ENCODE measurements at places on chromosomes 1 and 21.
A peak's percentile ranks its signal among the peaks of the same experiment; 100 is the strongest.

- DNase-seq, result peak; percentile 49
These were observed 1.1 kb upstream of the ABCD3 start for GRCh38 chr1:94416901-94417727.

DNA sequence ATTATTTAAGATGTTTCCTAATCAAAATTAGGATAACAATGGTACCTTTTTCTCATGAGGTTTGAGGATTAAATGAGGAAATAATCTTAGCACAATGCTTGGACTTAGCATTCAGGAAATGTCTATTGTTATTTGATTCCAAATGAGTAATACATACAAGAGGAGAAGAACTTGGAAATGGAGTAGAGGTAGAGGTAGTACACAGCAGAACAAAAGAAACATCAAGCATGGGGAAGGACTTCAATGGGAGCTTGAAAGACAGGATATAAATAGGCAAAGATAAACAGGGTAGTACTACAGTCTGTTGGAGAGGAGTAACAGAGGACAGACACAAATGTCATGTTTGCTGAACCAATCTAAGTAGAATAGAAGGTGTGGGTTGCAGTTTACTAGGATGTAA, 59.5 kb upstream of the RGS2 start:
- DNase-seq, result no peak

DNA sequence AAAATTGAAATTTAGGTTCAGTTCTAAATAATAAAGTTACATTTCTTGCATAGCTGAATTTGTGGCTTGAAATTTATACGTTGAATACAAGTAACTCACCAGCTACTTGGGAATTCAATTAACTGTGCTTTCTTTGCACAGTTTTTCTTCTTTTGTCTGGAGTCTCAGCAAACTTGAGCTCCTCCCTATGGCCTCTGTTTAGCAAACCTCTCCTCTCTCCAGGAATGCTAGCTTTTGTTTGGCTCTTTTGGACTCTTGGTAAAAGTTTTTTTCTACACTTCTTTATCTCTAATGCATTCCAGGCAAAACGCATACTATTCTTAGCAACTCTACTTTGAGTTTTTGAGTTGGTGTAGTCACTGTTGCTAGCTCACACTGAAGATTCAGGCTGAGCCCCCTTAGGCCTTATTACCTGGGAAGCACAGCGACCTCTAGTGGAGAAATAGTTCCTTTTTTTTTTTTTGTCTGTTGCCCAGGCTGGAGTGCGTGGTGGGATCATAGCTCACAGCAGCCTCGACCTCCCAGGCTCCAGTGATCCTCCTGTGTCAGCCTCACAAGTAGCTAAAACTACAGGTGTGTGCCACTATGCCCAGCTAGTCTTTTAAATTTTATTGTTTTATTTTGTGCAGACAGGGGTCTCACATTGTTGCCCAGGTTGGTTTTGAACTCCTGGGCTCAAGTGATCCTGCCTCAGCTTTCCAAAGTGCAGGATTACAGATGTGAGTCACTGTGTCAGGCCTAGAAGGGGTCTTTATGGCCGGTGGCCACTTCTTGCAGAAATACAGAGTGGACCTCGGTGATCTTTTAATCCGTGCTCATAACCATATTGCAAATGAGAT, 61.7 kb downstream of the CASQ2 start:
- DNase-seq, result peak; percentile 16

GRCh38 chr1:87583459-87583858, 254.8 kb downstream of the LMO4 start:
- DNase-seq, result no peak

- DNase-seq, result no peak
These were observed 91.4 kb upstream of the S1PR1 start for GRCh38 chr1:101145449-101145820.

- no peak for DNase-seq
These were observed 72.3 kb downstream of the GALNT2 start for GRCh38 chr1:230139315-230139714.

DNA sequence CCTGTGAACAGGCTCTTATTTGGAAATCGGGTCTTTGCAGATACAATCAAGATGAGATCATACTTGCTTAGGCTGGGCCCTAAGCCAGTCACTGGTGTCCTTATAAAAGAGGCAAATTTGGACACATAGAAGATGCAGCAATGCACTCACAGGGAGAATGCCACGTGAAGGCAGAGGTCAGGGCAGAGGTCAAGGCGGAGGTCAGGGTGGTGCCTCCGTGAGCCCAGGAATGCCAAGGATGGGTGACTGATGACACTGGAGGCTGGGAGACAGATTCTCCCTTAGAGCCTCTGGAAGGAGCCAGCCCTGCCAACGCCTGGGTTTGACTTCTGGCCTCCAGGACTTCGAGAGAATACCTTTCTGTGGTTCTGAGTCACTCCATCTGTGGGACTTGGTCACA, 22.8 kb upstream of the C1orf174 start:
- no peak for DNase-seq

- DNase-seq, result no peak
These were observed 18.8 kb downstream of the TNFRSF9 start for GRCh38 chr1:7921796-7922195.

DNA sequence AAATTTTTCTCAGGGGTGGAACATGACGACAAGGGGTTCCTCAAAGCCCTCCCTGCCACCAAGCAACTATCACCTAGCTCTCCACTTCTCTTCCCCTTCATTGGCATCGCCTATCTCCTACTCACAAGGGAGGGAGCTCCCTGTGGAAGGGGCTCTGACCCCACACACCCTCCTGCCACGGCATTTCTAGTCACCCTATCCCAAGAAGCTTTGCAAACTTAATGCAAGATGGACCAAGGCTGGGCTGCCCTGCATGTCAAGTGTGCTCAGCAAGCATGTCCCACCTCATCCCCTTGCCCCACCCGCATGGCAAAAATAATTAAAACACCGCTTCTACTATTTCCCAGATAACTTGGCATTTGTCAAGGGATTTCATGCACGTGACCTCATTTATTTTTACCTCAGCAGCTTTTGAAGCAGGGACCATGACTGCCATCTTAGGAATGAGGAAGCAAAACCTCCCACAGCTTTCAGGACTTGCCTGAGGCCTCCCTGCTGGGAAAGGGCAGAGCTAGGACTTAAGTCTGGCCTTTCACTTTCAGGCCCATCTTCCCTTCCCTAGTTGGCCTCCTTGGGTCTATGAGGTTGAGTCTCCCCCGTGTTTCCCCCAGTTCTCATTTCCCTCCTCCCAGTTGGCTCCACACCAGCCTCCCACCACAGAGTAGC, 161.3 kb downstream of the TSEN15 start:
- peak; percentile 63 for DNase-seq

DNA sequence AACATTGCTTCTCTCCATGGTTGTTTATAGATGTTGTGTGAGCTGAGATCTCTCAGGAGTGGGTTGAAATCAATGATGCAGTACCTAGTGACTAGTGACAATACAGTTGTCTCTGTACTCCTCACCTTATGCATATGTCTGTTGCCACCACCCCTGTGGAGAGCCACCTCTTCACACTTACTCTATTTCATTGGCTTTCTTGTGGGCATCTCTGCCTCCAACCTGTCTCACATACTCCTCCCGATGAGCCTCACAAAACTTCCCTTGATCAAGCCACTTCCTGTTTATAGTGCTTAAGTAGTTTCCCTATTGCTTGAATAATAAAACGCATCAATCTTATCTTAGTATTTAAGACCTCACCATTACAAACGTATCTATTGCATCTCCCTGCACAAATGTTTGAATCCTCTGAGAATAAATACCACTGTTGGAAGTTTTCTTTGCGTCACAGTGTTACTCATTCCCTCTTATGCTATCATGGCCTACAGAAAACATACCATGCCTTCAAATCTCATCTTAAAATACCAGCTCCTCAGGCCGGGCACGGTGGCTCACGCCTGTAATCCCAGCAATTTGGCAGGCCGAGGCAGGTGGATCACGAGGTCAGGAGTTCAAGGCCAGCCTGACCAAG, 54.7 kb upstream of the GREM2 start:
- no peak for DNase-seq

- DNase-seq, result no peak
These were observed 41.8 kb downstream of the AJAP1 start for GRCh38 chr1:4696161-4696745.

- DNase-seq, result no peak
These were observed 8.7 kb downstream of the AGPAT3 start for GRCh38 chr21:43873673-43874072.

- no peak for DNase-seq
These were observed 26.6 kb downstream of the SLC22A15 start for GRCh38 chr1:116002781-116003420.

DNA sequence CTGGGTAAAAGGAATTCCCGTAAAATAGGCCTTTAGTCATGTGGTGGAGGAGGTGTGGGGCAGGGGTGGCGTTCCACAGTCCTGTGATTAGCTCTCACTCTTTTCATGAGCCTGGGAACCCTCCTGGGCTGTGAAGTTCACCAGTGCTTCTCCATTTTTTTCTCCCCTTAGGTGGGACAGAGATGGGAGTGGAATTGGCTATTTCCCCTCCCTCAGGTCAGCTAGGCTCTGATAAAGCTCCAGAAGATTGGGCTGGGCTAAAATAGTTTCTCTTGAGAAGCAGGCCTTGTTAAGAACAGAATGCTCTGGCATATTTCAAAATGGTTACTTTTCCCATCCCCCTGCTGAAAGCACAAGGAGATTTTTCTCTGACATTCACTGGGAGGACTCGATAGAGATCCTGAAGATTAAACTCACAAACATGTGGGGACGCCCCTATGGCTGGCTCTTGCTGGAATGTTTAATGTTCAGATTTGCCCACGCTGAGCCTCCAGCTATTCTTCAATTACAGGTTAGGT, 33.4 kb upstream of the SLC2A1 start:
- DNase-seq, result no peak

- DNase-seq, result no peak
These were observed 66.2 kb upstream of the APOBEC4 start for GRCh38 chr1:183719289-183719688.

GRCh38 chr21:32611471-32611997, 643 bp downstream of the CFAP298 start:
- no peak for DNase-seq

- no peak for DNase-seq
These were observed 222.8 kb upstream of the ZRANB2 start for GRCh38 chr1:71303617-71304041.

- DNase-seq, result no peak
These were observed 37.6 kb downstream of the CENPF start for GRCh38 chr1:214640431-214641213.

GRCh38 chr1:179016706-179017382, 8.8 kb upstream of the FAM20B start:
- DNase-seq, result no peak

DNA sequence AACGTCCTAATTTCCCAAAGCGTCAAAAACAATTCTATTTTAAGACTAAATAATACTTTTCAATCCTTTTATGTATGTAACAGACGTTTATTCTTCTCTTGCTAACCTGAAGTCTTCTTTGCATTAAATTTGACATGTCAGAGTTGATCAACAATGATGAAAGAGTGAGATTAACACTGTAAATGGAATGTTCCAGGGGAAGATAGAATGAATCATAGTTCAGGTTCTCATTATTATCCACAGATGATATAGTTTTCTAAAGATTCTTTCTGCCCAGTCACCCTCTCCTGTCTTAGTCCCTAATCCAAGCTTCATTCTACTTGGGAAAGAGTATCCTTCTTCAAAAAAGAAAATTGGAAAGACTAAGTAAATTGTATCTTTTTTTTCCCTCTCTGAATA, 38.9 kb downstream of the SDCCAG8 start:
- peak; percentile 58 for DNase-seq

- DNase-seq, result no peak
These were observed 27.1 kb downstream of the DHCR24 start for GRCh38 chr1:54859700-54860391.

- no peak for DNase-seq
These were observed 1.1 kb downstream of the RYR2 start for GRCh38 chr1:237042892-237043576.

- no peak for DNase-seq
These were observed 44.6 kb downstream of the ZFYVE9 start for GRCh38 chr1:52186449-52186848.

GRCh38 chr1:228850141-228851100, 115.1 kb downstream of the RHOU start:
- DNase-seq, result no peak

- no peak for DNase-seq
These were observed 37.8 kb upstream of the VAMP3 start for GRCh38 chr1:7733276-7733675.

DNA sequence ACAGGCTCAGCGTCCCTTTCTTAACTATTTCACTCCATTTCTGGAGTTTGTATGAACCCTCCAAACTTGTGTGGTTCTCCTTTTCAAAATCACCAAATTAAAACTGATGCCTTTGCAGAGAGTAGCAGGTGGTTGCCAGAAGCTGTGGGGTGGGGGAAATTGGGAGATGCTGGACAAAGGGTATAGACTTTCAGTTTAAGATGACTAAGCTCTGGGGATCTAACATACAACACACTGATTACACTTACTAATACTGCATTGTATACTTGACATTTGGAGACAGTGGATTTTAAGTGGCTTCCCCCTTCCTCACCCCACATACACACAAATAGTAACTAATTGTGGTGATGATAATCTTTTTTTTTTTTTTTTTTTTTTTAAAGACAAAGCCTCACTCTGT, 11.1 kb upstream of the SCYL3 start:
- DNase-seq, result no peak

GRCh38 chr1:208291923-208292711, 47.9 kb upstream of the PLXNA2 start:
- DNase-seq, result no peak

DNA sequence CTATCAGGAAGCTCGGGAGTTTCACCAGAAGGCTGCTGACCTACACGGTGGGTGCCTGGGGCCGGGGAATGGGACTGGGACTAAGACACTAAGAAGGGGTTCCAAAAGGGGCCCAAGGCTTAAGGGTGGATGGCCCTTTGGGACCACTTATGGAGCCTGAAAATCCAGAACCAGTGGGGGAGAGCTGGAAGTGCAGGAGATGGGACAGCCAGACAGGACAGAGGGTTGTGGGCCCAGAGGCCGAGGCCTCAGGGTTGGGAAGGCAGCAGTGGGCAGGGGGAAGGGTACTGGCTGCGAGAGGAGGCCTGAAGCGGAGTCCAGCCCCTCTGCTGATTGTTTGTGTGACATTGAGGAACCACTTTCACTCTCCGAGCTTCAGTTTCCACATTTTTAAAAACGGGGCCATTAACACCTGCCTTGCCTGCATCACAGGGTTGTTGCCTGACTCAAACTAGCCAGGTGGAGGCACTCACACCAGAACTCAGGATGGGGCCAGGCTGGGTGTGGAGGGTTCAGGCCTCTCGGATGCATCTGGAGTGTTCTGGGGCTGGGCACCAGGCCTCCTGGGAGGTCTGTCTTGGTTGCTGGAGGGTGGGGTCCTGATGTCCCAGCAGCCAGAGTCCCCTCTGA, 3.0 kb downstream of the TTC24 start:
- no peak for DNase-seq

GRCh38 chr1:152486400-152487006, 24.1 kb upstream of the LCE5A start:
- no peak for DNase-seq

GRCh38 chr21:27534206-27534605, 567.3 kb upstream of the ADAMTS5 start:
- no peak for DNase-seq

DNA sequence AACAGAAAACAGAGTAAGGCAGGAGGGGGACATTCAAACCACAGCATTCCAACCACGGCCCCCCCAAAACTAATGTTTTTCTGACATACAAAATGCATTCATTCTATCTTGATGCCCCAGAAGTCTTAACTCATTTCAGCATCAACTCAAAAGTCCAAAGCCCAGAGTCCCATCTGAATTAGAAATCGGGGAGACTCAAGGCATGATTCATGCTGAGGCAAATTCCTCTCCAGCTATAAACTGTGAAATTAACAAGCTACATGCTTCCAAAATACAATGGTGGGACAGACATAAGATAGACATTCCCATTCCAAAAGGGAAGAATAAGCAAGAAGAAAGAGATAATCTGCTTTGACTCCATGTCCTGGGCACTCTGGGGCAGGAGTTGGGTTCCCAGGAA, 73.9 kb downstream of the KCNJ15 start:
- DNase-seq, result no peak
